ENCODE measurements at places on chromosomes 5 and 9. TPM values are rescaled to one million over a fixed set of nuclear protein-coding genes. Genes with fewer than 3 reads are reported as not detected.

The HTR4 gene
- not detected for total RNA-seq

GRCh38 chr5:142206801-142207200, 98.2 kb downstream of the NDFIP1 start:
- H3K4me1 ChIP-seq, result no peaks in the 10 kb centered on the region
- no peaks in the 10 kb centered on the region for H3K36me3 ChIP-seq
- DNase-seq, result no peak
- H3K27me3 ChIP-seq, result peaks cover 2% of the 10 kb centered on the region

The CENPP gene
- 27.5 TPM for total RNA-seq

DNA sequence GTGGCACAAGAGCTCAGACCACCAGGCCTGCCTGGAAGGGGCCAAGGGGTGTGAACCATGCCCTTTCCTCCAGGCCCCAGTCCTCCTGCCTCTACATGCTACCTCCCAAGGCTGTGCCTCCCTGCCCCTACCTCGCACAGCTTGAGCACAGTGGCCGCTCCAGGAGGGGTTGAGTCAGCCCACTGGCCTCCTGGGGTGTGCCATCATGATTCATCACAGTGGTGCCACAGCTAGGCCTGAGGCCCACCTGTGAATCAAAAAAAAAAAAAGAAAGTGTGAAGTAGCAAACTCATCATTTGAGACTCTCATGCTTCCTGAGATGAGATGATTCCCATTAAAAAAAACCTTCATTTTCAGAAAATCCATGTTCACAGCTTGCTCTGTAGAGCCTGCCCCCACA, 240.5 kb downstream of the HSPA4 start:
- no peaks in the 10 kb centered on the region for H3K4me1 ChIP-seq
- no peak overlapping the region for H3K4me3 ChIP-seq
- no peaks in the 10 kb centered on the region for H3K27me3 ChIP-seq
- DNase-seq, result no peak
- no peaks in the 10 kb centered on the region for H3K36me3 ChIP-seq
- no peak overlapping the region for H3K27ac ChIP-seq

DNA sequence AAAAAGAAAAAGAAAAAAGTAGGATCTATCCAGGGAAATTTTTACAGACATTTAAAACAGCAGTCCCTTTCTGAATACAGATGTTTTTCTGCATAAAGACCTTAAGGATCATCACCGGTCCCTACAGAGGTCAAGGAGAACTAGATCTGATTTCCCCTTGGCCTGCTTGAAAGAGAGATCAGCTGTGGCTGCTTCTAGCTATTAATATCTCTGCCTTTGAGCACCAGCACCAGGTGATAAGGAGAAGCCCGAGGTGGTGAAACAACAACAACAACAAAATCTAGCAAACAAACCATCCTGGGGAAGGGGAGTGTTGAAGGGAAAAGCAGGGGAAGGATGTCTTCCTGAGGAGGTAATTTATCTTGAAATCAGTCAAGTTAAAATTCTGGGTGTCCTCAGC, 42.1 kb downstream of the ZNF366 start:
- H3K4me1 ChIP-seq, result peaks cover 5% of the 10 kb centered on the region
- no peak overlapping the region for H3K4me3 ChIP-seq
- H3K27me3 ChIP-seq, result peaks cover 10% of the 10 kb centered on the region
- DNase-seq, result no peak
- H3K36me3 ChIP-seq, result no peaks in the 10 kb centered on the region

GRCh38 chr5:61651195-61651594, 319.1 kb downstream of the ZSWIM6 start:
- no peak overlapping the region for H3K27ac ChIP-seq
- H3K4me3 ChIP-seq, result no peak overlapping the region
- no peaks in the 10 kb centered on the region for H3K4me1 ChIP-seq
- no peaks in the 10 kb centered on the region for H3K36me3 ChIP-seq
- no peak for DNase-seq
- H3K27me3 ChIP-seq, result peaks cover 6% of the 10 kb centered on the region

DNA sequence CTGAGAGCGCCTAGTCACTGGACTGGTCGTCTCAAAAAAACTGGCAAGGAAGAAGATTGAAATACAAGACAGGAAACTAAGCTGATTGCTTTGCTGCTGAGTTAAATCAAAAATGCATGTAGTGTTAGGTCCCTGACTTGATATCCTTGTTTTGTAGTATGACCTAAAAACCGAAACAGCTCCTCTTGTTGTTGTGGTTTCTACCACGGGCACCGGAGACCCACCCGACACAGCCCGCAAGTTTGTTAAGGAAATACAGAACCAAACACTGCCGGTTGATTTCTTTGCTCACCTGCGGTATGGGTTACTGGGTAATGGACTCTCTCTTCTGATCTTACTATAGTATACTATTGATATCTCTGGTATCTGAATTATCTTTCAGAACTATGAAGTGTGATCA, 4.3 kb downstream of the MTRR start:
- peaks cover 62% of the 10 kb centered on the region for H3K36me3 ChIP-seq
- H3K27me3 ChIP-seq, result no peaks in the 10 kb centered on the region
- peak overlapping the region; percentile 44 for H3K4me3 ChIP-seq
- H3K4me1 ChIP-seq, result peaks cover 60% of the 10 kb centered on the region
- peak; percentile 78 for DNase-seq

The LHX3 gene
- total RNA-seq, result not detected

- no peak overlapping the region for H3K4me3 ChIP-seq
- DNase-seq, result no peak
- no peak overlapping the region for H3K27ac ChIP-seq
- no peaks in the 10 kb centered on the region for H3K4me1 ChIP-seq
- H3K36me3 ChIP-seq, result no peaks in the 10 kb centered on the region
Observed at GRCh38 chr5:137921931-137922330, 32.7 kb downstream of the PKD2L2 start.

The FGF18 gene
- total RNA-seq, result 0.17 TPM

GRCh38 chr9:22036866-22037626, 27.9 kb upstream of the CDKN2B start:
- DNase-seq, result no peak
- H3K27me3 ChIP-seq, result peaks cover 33% of the 10 kb centered on the region
- no peaks in the 10 kb centered on the region for H3K36me3 ChIP-seq
- no peak overlapping the region for H3K4me3 ChIP-seq
- H3K27ac ChIP-seq, result no peak overlapping the region
- H3K4me1 ChIP-seq, result peaks cover 26% of the 10 kb centered on the region

DNA sequence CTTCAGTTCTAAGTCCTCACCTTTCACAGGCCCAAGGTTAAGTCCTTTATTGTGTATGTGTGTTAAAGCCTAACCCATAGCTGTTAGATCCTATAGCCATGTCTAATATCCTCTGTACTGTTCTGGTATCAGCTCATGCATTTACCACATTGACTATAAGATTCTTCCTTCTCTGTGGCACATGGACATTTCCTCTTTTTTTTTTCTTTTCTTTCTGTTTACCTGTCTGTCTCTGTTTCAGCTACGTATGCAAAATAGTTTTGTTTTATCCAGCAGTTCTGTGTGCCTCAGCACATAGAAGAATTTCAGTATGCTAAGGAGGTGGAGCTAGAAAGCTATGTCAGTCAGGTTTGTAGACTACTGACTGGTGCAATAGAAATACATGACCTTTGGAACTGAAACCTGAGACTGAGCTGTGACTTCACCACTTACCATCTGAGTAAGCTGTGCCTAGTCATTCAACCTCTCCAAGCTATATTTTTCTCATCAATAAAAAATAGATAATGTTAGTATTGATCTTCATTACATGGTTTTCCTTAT, 155.6 kb upstream of the VLDLR start:
- no peak overlapping the region for H3K4me3 ChIP-seq
- peaks cover 2% of the 10 kb centered on the region for H3K27me3 ChIP-seq
- no peaks in the 10 kb centered on the region for H3K36me3 ChIP-seq
- peaks cover 2% of the 10 kb centered on the region for H3K4me1 ChIP-seq
- no peak for DNase-seq
- H3K27ac ChIP-seq, result no peak overlapping the region

GRCh38 chr5:120293796-120294195, 170.3 kb upstream of the PRR16 start:
- H3K4me3 ChIP-seq, result no peak overlapping the region
- no peaks in the 10 kb centered on the region for H3K27me3 ChIP-seq
- DNase-seq, result no peak
- no peak overlapping the region for H3K27ac ChIP-seq
- H3K4me1 ChIP-seq, result no peaks in the 10 kb centered on the region

The PAEP gene
- total RNA-seq, result not detected

DNA sequence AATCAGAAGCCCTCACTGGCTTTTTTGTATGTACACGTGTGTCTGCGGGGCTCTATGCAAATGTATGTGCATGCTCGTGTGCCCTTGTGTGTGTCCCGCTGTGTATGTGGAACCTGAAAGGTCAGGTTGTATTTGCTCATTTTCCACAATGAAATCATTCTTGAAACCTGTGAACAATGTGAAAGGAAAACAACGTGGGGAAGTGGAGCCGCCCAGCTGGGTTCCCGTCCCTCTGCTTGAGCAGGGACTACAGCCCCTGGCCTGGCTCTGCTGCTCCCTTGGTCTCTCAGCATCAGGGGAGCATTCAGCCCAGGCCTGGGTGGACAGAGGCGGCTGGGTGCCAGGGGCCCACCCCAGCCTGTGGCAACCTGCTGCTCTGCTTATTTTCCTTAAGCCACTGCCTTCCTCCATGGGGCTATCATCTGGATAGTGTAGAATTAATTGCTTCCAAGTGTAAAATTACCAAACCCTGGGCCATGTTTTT, 3.0 kb downstream of the ECSCR start:
- H3K4me1 ChIP-seq, result peaks cover 51% of the 10 kb centered on the region
- H3K36me3 ChIP-seq, result no peaks in the 10 kb centered on the region
- peak overlapping the region; percentile 94 for H3K27ac ChIP-seq
- H3K4me3 ChIP-seq, result peak overlapping the region; percentile 75

The SPAG8 gene
- total RNA-seq, result 0.21 TPM

- H3K36me3 ChIP-seq, result peaks cover 21% of the 10 kb centered on the region
- DNase-seq, result no peak
- peaks cover 7% of the 10 kb centered on the region for H3K4me1 ChIP-seq
- no peak overlapping the region for H3K27ac ChIP-seq
- H3K4me3 ChIP-seq, result no peak overlapping the region
Observed at GRCh38 chr5:16586556-16586955, 30.2 kb downstream of the RETREG1 start.

GRCh38 chr5:14156650-14157492, 13.7 kb downstream of the TRIO start:
- no peak overlapping the region for H3K27ac ChIP-seq
- DNase-seq, result no peak
- H3K27me3 ChIP-seq, result peaks cover 9% of the 10 kb centered on the region
- no peaks in the 10 kb centered on the region for H3K36me3 ChIP-seq
- no peak overlapping the region for H3K4me3 ChIP-seq
- no peaks in the 10 kb centered on the region for H3K4me1 ChIP-seq

The OLFML2A gene
- not detected for total RNA-seq

DNA sequence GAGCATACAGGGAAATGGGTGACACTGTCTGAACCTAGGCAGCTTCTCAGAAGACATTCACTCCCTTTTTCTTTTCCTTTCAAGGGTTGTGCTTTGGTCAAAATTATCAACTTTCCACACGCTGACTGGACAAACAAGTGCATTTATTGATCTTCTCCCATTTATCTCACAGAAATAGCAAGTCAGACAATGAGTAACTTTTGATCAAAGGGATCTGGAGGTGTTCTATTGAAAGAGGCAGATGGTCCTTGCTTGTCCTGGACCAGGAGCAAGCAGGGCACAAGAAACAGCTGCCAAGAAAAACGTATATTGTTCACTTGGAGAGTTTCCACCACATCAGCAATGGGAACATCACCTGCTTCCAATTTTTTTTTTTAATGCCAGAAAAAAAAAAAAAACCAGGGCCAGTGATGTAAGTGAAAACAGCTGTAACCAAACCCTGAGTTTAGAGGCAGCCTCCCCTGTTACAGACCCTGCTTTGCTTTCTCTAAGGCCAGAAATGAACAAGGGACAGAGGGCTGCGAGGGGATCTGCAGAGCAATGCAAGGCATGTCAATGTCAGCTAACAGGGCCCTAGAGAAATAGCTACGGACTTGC, 79.8 kb downstream of the NIPSNAP3B start:
- H3K36me3 ChIP-seq, result no peaks in the 10 kb centered on the region
- no peak overlapping the region for H3K27ac ChIP-seq
- no peak for DNase-seq
- H3K4me3 ChIP-seq, result no peak overlapping the region

The RETREG1 gene
- 21.5 TPM for total RNA-seq

DNA sequence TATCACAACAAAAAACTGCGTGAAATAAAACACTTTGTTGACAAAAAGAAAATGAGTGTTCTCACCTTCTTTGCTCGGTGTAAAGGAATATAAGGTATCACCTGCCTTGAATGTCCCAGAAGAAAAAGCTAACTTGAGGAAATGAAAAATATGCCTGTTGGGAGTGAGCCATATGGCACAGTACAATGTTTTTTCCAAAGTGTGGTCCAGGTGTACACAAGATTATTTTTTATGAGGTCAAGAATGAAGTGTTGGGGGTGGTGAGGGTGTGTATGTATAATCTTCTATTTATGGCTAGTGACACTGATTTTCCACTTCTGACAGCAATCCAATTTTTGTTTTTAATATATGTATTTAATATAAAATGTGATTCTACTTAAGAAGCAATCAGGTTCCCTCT, 134.4 kb downstream of the RFX3 start:
- H3K27me3 ChIP-seq, result no peaks in the 10 kb centered on the region
- H3K4me3 ChIP-seq, result no peak overlapping the region
- H3K27ac ChIP-seq, result no peak overlapping the region
- DNase-seq, result no peak
- peaks cover 13% of the 10 kb centered on the region for H3K4me1 ChIP-seq
- peaks cover 50% of the 10 kb centered on the region for H3K36me3 ChIP-seq

DNA sequence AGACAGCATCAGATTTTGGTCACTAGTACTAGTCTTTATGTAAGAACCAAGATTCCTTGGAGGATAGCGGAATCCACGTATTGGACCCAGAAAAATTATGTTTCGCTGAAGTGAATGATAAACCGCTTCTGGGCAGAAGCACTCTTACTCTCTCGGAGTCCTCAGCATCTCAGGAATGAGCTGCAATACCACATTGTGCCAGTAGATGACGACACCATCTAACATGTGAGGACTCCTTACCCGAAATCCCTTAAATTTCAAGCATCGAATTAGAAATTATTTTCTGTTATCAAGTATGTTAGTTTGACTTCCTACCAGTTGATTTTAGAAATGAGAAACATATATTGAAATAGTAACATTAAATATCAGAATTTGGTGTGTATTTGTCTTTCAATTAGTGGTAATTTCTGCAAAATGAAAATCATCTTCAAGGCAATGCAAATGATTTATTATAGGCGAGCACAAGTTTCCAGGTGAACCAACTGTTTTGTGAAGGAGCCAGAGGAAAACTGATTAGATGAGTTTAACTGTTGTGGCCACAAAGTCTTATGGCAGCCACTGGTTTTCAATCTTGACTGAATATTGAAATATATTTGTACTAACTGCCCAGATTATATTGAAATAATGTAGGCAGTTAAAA, 66.0 kb upstream of the CAMK4 start:
- H3K36me3 ChIP-seq, result no peaks in the 10 kb centered on the region
- H3K4me1 ChIP-seq, result peaks cover 2% of the 10 kb centered on the region
- peaks cover 3% of the 10 kb centered on the region for H3K27me3 ChIP-seq
- no peak overlapping the region for H3K27ac ChIP-seq
- no peak overlapping the region for H3K4me3 ChIP-seq
